Cerebellar nuclear complex (tissue), 1 donor: ENCODE measurements at places on chromosomes 1 and 21.

DNA sequence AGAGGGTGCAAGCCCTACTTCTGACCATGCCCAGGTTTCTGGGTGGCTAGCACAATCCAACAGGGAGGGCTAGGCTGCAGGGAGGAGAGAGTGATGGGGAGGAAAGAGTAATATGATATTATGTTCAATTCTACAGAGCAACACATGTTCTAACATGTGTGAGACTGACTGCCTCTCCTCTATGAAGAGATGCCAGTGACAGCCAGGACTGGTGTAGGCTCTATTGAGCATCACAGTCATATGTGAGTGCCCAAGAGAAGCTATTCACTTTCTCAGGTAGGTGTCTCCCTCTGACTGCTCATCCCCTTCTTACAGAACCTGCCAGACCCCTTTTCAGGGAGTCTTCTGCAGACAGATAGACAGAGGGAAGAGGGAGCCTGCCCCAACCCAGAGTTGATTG, 446.1 kb downstream of the SIPA1L2 start:
- DNase-seq = no peak

- no peak for DNase-seq
Observed at GRCh38 chr1:99771513-99771918, 5.1 kb upstream of the FRRS1 start.

DNA sequence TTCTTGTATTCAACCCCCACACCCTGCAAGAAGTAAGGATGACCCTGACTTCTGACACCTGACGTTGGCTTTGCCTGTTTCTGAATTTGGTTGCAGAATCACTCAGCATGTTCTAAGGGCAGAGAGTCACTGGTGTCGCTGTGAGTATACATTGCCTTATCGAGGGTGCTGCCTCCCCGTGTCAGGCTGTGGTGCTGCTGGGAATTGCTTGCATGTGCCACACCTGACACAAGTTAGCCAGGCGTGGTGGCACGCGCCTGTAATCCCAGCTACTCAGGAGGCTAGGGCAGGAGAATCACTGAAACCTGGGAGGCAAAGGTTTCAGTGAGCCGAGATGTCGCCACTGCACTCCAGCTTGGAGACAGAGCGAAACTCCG, 45.9 kb downstream of the WDR4 start:
- DNase-seq = no peak

- DNase-seq = no peak
Observed at GRCh38 chr1:41456847-41457540, 27.5 kb downstream of the EDN2 start.

DNA sequence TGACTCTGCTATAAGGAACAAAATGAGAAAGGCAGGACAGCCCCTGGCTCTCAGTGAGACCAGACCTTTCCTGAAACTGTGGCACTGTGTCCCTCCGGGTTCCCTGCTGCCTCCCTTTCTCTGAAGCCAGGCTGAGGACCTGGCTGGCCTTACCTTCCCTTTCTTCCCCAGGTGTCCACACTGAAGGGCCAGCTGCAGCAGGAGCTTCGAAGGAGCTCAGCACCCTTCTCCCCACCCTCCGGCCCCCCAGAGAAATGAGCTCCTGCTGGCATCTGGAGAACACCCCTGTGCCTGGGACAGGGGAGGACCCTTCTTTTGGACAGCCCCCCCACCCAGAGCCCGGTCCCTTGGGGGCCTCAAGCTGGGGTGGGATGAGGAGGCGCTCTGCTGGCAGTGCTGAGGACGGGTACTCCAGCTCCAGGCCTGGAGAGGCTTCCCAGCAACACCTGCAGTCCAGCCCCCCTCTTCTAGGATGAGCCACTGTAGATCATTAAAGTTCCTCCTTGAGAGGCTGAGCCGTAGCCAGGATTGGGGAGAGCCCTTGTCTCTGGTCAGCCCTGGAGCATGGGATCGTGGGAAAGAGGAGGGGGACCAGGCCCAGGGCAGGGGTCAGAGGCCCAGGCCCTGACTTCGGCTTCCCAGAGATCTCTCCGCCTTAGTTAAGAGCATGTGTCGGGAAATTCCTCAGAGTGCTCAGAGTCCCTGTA, 8.1 kb downstream of the MFAP2 start:
- DNase-seq = no peak

- no peak for DNase-seq
Observed at GRCh38 chr1:59446257-59446901, 149.5 kb downstream of the FGGY start.

GRCh38 chr1:189151361-189151760, 1326.3 kb downstream of the BRINP3 start:
- no peak for DNase-seq

DNA sequence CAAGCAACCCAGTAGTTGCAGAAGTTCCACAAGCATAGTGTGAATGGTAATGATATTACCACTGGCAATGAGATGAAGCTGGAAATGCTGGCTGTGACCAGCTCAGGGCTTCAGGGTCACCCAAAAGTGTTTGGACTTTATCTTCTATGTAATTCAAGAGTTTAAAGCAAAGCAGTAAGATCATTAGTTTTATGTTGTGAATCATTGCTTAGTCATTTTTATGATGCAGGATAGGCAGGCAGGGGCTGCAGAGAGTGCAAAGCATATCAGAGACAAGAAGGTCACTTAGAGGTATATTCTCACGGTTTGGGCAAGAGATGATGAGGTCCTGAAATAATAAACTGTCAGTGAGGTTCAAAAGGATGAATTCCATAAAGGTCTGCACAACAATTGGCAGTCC, 147.4 kb downstream of the OLFM3 start:
- no peak for DNase-seq

DNA sequence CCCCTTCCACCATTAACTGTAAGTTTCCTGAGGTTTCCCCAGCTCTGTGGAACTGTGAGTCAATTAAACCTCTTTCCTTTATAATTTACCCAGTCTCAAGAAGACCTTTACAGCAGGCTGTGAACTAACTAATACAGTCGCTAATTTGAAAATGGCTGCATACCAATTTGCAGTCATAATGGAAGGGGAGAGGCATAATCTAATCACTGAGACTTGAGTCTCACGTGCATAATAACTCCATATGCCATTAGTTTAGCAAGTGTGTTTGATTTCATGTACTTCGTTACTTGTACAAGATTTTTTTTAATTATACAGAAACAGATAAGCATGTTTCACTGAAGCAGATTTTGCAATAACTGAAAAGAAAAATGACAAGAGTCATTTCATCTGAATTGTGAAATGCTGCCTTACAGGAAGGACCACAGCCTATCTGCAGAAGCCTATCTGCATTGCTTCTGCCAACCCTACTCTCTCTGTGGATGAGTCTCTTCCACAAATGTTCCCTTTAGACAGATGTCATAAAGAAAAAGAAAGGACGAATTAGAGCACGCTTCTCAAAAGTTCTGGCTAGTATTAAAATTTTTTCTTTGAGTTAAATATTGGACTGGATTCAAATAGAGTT, 99.1 kb downstream of the PTGER3 start:
- no peak for DNase-seq

GRCh38 chr1:109134423-109134822, 20.5 kb downstream of the ELAPOR1 start:
- DNase-seq = no peak

- DNase-seq = no peak
Observed at GRCh38 chr1:20153000-20153418, 13.9 kb downstream of the PLA2G2F start.

GRCh38 chr1:168220470-168220871, 5.3 kb upstream of the SFT2D2 start:
- DNase-seq = no peak
